Fibroblast of skin of right quadriceps (primary cell): ENCODE measurements at places on chromosomes 2 and 18.

DNA sequence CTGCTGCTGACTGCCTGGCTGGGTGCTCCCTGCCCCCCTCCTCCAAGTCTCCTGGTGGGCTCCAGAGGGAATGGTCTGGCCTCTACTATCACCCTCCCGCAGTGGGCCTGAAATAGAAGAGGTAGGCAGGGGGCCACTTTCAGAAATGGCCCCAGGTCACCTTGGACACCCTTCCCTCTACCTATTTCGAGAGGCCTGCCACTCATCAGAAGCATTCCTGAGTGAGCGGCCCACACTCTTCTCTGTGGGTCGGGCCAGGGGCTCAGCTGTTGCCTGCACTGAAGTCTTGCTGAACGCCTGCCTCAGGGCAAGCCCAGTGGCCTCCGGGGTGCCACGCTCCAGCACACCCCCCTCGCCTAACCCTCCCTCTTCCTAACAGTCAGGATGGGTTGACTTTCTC lies 124.9 kb downstream of the TNS1 start:
- no peak for DNase-seq

DNA sequence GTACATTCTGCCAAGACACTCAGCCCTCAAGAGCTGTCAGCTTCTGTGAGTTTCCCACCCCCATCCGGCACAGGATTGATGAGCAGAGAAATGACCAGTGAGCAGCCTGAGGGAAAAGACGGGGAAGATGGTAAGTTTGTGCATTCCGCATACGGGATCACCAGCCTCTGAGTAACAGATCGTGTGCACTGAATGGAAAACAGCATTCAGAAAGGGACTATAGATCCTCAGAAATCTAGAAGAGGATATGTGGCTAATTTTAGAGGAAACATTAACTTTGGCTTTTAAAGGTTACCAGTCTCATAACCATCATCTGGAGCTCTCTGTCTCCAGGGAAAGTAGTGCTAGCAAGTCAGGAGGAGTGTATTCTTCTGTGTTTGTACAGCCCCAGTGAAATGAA lies 326.0 kb downstream of the TGIF1 start:
- no peak for DNase-seq

GRCh38 chr18:54020156-54020745 lies 204.2 kb downstream of the MBD2 start:
- peak; percentile 75 for DNase-seq

- DNase-seq, result peak; percentile 65
Observed at GRCh38 chr18:74353169-74353775, 37.6 kb downstream of the C18orf63 start.

DNA sequence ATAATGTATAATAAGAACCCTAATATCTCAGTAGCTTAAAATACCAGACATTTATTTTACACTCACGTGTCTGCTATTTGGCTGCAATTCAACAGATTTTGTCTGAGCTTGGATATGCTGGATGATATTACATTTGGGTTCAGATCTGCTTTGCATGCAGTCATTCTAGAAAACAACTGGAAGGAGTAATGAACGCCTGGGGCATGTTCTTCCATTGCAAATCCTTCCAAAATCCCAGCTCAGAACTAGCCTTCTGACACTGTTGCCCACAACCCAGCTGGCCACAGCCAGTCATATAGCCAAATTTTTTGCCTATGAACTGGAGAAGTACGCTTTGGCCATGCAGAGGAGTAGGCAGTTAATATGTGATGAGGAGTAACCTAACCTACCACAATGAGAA lies 597.8 kb upstream of the VRK2 start:
- no peak for DNase-seq

- DNase-seq, result no peak
Observed at GRCh38 chr2:160931531-160931930, 228.7 kb upstream of the TANK start.

DNA sequence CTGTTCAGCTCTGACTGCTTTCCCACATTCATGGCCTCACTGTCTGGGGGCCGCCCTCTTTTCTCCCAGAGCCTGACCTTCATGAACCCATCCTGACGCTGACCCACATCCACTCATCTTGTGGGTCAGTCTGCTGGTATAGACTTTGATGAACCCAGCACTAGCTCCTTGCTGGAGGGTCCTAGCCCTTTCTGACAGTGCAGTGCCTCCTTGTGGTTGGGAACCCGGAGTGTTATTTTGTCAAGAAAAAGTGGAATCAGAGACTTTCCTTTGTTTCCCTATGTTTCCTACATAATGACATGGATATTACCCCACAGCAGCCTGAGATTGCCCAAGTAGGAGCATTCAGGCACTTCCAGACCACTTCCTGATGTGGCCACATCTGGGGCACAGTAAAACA lies 19.3 kb upstream of the OSR1 start:
- DNase-seq, result no peak

DNA sequence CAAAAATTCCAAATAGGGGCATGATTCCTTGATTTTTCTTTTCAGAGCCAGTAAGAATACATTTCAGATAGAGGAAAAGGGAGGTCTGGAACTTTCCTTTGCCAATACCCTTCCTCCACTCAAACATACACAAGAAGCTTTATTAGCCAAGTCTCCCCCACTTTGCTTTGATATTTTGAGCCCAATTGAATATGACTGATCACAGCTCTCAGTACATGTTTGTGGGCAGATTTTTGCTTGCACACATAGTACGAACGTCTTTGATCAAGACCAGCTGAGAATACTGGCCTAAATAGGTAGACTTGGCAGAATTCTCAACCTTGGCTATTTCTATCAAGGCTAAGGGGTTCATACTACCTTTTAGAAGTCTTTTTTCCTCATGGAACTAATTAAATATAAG lies 148.8 kb upstream of the PGAP1 start:
- no peak for DNase-seq

DNA sequence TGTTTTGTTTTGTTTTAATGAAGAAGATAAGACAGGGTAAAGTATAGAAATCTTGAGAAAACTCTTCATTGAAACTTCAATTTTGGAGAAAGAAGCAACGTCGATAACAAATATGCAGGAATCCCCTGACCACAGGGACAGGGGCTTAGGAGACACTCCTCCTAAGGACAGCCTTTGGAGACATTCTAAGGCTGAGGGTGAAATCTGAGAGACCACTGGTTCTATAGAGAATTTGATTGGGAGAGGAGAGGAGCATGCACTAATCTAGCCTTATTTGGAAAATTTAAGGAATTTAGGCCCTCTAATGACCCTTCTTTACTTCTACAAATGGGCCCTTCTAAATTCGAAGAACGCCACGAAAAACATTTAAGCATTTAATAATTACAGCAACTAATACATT lies 207.6 kb downstream of the PPP1R1C start:
- DNase-seq, result no peak

DNA sequence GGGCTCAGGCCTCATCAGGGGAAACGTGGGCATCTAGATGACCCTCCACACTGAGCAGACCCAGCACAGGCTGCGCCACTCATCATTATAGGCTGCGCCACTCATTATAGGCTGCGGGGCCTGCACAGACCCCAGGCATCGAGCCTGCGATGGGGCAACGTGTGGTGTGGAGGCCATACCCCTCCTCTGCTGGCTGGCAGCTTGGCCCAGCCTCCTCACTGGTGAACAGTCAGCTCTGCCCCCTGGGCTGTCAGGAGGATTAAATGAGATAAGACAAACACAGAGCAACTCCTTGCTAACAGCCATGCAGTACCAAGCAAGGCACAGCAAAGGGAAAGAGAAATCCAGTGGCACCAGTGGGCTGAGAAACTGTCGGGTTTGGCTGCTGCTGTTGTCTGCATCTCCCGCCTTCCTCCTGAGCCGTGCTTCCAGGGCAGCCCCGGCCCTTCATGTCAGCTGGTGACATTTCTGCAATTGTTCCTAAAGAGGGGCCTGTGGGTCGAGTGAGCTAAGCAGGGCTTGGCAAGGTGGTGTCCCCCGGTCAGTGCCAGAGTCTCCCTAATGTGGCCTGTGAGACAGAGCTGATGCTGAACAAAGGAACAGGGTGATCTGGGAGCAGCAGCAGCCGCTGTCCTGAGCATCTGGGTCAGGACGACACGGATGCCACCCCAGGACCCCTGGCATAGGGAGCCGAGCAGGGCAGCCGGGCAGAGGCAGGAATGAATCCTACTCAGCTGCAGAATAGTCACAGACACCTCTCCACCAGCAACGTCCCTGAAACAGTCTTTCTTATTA lies 48.7 kb downstream of the RRM2 start:
- DNase-seq, result no peak

DNA sequence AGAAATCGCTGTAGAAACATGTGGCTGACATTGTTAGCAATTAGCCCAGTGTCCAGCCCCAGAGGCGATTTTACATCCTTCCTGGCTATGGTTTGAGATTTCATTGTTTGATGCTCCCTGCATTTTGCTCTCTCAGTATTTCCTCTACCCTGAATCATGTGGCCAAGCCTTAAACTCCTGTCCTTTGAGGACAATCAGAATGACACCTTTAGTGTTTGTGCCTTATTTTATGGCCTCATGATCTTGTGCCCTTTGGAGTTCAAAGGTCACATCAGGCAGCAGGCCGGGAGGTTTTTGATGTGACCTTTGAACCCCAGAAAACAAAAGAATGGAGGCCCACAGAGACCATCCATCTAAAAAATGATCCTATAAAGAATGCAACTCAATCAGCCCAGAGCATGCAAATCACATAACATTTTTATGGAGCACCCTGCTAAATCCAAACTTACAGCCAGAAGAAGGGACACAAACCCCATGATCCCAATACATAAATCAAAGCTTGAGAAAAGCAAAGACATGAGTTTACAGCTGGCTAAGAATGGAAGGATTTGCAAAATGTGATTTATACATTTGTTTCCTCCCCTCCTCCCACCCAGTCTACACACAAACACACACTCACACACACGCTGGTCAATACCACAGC lies 52.5 kb downstream of the FECH start:
- DNase-seq, result no peak

DNA sequence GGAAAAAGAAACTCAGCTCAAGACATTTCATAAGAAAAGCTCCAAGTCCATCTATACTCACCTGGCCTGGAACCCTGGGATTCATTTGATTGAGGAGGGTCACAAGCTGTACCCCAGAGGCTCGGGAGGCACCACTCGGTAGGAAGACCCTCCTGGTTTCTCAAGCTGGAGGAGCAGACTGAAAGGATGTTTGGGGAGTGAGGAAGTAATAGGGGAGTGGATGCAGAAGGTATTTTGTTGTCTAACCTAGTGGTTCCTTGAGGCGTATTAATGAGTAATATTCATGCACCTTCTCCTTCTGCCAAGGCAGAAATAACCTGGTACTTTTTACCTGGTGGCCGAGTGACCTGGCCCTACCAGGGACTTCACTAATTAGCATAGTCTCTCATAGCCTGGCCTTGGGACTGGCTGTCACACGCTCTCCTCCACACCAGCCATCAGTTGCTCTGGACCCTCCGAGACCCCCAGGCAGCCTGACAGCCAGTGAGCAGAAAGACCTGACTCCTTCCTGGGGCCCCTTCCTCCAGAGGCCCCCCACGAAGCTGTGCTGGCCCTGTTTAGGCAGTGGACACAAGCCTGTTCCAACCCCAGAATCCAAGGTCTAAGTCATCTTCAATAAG lies 161.4 kb downstream of the BCL2 start:
- no peak for DNase-seq

GRCh38 chr2:9697909-9698308 lies 67.1 kb upstream of the YWHAQ start:
- no peak for DNase-seq

DNA sequence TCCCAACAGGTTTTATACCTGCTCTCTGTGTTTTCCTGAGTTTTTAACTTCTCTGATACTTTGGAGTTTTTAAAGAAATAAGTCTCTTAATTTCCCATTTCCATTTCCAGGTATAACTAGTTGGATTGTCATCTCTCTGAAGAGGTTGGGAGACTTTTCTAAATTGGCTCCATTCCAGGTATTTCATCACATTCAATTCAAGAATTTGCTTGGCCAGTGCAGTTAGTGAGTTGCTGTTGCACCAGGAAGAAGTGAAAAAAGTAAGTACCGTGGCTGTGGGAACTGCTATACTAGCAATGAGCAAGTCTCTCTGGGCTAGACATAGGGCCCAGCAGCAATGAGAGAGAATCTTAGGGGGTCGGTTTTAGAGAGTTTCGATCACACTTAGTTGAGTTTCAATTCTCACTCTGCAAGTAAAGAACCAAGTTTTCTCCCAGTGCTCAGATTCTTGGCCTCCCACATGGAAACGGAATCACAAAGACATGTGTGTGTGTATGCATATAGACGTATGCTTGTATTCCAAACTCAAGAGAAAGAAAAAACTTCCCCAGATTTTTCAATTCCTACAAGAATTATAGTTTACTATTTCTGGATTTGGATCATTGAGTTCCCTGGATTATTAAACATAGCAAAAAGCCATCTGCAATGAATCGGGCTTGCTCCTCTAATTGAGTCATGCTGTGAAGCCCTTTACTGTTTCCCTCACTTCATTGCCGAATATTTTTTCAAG lies 894.4 kb downstream of the BCL11A start:
- DNase-seq, result no peak

DNA sequence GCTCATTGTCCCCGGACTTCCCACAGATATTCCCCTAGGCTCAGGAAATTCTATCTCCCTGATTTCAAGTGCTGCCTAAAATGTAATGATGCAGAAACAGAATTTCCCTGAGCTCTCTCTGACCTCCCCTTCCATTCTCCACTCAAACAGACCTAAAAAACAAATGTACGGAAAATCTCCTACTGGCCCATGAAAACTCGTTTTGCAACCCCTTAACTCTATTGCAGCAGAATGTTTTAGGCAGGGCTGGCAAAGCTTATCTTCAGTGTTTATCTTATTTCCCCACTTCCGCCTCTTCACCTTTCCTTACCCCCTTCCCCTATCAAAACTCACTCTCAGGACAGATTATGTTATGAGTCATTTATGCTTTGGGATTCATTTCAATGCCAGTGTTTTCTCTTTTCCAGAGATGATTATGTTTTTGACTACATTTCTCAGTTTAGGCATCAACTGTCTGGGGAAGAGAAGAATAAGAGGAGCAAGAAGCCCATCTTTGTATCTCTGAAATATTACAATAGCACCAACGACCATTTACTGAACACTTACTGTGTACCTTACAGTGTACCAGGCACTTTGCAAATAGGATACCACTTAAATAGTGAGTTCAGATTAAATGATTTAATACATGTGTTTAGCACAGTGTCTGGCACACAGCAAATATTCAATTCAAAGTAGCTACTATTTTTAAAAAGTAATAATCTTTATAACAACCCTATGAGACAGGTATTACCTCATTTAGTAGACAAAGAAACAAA lies 53.9 kb upstream of the STPG4 start:
- DNase-seq, result peak; percentile 42

DNA sequence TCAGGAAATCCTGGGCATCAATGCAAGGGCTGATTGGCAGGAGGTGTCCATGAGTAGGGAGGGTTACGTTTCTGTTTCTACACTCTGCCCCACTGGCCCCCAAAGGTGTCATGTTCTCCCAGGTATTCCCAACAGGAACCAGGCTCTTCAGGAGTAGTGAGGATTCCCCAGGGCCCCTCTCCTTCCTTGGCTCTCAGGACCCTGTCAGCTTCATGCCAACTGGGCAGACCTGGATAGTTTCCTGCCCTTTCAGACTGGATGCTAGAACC lies 480.6 kb upstream of the HS6ST1 start:
- no peak for DNase-seq
